Coronary artery (tissue), 2 donors: ENCODE measurements at places on chromosomes 6 and 20.

DNA sequence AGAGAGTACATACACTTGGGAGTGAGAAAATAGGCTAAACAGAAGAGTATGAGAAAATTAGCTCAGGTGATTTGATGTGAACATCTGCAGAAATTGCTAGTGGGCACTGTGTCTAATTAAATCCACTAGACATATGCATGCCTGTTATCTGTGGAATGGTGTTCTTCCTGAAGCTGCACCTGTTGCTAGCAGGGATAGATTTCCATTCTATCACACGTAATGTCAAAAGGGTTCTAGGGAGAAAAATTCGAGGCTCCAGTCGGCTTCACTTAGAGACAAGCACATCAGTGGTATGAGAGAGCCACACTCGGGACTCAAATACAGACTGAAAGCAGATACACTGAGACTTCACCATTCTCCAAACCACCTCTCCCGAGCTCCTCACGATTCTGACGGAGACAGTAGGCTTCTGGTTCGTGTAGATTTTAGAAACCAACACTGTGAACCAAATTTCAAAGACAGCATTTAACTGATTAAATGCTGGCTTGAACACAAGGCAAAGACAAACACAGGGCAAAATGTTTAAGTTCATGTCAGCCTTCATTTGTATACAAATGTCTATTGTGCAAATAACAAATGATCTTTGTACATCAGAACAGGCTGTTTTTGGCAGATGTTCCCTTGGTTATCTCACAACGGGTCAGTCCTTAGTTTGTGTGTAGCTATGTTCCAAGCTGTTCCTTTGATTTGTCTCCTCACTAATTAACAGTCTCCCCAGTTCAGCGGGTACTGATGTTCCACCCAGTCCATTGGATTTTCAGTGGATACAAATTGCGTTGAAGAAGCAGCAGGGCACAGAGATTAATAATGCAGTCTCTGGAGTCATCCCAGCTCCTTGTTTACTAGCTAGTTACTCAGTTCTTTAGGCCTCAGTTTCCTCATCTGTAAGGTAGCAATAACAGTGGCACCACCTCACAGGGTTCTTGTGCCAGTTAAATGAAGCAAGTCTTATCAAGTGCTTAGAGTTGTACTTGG, 131.0 kb upstream of the IFNGR1 start:
- DNase-seq, result no peak

DNA sequence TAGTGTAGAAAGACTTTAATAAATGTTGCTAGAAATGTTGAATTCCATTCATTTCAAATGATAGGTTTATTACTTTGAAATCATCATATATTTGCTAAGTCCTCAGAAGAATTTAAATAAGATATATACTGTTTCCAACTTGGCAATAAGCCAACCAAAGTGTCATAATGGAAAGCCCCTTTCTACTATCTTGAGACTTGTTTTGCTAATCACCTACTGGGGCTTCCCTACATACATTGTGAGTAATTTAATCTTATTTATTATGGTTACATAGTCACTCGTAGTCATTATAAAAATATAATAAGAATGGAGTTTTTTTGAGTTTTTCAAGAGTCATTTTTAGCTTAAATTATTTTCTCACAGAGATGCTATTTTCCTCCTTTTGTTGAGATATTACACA, 20.7 kb downstream of the COL19A1 start:
- DNase-seq, result no peak

DNA sequence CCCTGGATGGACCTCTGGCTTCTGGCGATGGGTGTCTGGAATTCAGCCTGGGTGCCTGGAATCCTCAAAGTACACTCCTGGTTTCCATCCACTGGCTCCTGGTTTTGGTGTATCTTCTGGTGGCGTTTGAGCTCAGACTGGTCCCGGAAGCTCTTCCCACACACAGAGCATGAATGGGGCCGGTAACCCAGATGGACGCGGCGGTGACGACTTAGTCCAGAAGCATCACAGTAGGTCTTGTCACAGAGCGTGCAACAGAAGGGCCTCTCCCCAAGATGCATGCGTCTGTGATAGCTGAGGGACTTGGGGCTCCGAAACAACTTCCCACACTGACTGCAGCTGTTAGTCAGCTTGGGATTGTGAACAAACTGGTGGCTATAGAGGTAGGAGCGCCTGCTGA, 7.8 kb downstream of the ZFP57 start:
- no peak for DNase-seq

- no peak for DNase-seq
Measured at GRCh38 chr6:11747021-11747420, 31.6 kb downstream of the ADTRP start.

DNA sequence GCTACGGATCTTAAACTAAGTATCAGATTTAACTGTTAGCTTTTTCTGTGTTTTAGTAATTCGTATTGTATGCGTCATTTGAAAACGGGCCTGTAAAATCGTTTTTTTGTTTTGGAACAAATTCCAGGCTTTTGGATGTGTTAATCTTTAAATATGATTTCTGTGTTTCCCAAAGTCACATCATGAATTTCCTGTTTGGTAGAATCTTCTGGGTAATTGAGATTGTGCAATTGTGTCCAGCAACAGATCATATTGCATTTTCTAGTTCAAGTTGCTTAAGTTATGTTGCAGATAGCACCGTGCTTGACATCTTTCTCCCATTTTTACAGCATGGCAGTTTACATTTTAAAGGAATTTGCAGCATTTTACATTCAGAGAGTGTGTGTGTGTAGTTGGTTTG, 1.9 kb downstream of the MAPK14 start:
- DNase-seq, result no peak

- DNase-seq, result no peak
Measured at GRCh38 chr6:5058254-5058653, 26.9 kb upstream of the PPP1R3G start.

- no peak for DNase-seq
Measured at GRCh38 chr6:140794544-140794943, 1338.2 kb upstream of the GJE1 start.

GRCh38 chr6:122116835-122117627, 282.4 kb upstream of the HSF2 start:
- DNase-seq, result no peak

DNA sequence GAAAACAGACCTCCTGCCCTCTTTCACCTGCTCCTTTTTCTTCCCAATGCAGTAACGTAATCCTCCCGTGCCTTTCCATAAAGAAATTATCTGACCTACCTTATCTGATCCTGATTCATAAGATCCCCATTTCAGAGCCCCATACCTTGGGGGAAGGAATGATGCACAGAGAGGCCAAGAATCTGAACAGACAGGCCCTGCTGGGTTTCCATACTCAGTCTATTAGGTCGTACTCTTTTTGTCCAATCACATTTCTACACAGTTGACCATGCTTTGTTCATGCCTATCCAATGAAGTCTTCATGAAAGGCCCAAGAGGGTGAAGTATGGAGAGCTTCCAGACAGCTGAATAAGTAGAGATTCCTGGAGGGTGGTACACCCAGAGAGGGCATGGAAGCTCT, 25.3 kb downstream of the SRPK1 start:
- DNase-seq, result no peak

DNA sequence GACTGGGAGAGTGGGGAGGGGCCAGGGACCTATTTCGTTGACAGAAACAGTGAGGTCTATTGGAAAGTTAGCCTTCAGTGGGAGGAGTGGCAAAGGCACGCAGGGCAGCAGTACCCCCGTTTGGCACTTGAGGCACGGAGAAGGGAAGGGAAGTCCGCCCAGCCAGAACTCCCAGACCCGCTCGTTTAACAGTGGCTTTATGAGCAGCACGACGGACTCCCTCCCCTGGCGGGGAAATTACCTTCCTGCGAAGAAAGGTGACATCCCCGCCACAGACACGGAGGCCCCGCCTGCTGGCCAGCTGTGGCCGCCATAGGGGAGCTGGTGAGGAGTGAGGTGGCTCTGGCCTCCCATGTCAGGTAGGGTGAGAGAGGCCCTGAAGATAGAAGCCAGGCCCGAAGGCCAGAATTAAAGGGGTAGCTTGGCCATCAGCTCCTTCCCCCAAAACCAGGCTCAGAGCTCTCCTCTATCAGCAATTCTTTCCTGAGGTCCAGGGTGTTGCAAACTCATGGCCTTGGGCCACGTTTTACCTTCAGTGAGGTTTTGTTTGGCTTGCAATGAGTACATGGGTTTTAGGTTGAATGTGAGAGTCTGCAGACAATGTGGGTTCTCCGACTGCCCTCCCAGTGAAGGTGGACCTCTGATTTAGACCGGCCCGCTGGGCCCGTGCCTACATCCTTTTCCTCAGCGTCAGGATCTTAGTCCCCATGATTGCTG, 123.7 kb downstream of the MRPL14 start:
- no peak for DNase-seq
